H9 (cell line): ENCODE measurements at places on chromosomes 16 and 17. TPM values are rescaled to one million over a fixed set of nuclear protein-coding genes. Genes with fewer than 3 reads are reported as not detected.

The SLC12A3 gene
- not detected in 2 replicates for total RNA-seq

GRCh38 chr16:29982560-29983419 is 9.1 kb downstream of the TAOK2 start:
- DNase-seq = no peak

The PERCC1 gene
- total RNA-seq = not detected in 2 replicates

The SETD1A gene
- 36.9 and 37.0 TPM in 2 replicates for total RNA-seq

The ITGAD gene
- not detected in 2 replicates for total RNA-seq

GRCh38 chr16:29665294-29666077 is 2.4 kb downstream of the SPN start:
- DNase-seq = no peak
